ENCODE measurements at places on chromosomes 11 and 22. TPM values are rescaled to one million over a fixed set of nuclear protein-coding genes. Genes with fewer than 3 reads are reported as not detected.

Gene C22orf31
- total RNA-seq = not detected

Gene P2RY2
- total RNA-seq = not detected

Gene OR6A2
- total RNA-seq = not detected

Gene MFRP
- not detected for total RNA-seq

Gene IFITM10
- total RNA-seq = 0.68 TPM

Gene MS4A14
- not detected for total RNA-seq

Gene C1QTNF4
- total RNA-seq = 0.33 TPM

Gene FGF19
- not detected for total RNA-seq

Gene CAPN5
- 3.7 TPM for total RNA-seq

Gene MMP8
- not detected for total RNA-seq

Gene RFPL1
- not detected for total RNA-seq

Gene RASGRP2
- 250 TPM for total RNA-seq

Gene FREY1
- total RNA-seq = 2.1 TPM

Gene FOLH1
- not detected for total RNA-seq

Gene MUC15
- total RNA-seq = not detected

Gene SLC25A18
- total RNA-seq = not detected

Gene OR10V1
- not detected for total RNA-seq

Gene TMEM225
- not detected for total RNA-seq

Gene YPEL1
- total RNA-seq = 13.8 TPM

Gene ANO9
- 93.3 TPM for total RNA-seq

Gene LDHAL6A
- total RNA-seq = 0.22 TPM

Gene SLCO2B1
- 0.08 TPM for total RNA-seq

Gene TRIM51
- not detected for total RNA-seq

Gene ART1
- total RNA-seq = not detected

Gene SCGB1D2
- total RNA-seq = not detected

Gene CEP126
- 0.60 TPM for total RNA-seq

All from activated naive CD4-positive, alpha-beta T cell treated with anti-CD3 and anti-CD28 coated beads, Interleukin-2, amount 10 ng/mL, durations not matched to agents 5 hours and 36 hours (primary cell).